ENCODE measurements at places on chromosomes 6 and 20.

DNA sequence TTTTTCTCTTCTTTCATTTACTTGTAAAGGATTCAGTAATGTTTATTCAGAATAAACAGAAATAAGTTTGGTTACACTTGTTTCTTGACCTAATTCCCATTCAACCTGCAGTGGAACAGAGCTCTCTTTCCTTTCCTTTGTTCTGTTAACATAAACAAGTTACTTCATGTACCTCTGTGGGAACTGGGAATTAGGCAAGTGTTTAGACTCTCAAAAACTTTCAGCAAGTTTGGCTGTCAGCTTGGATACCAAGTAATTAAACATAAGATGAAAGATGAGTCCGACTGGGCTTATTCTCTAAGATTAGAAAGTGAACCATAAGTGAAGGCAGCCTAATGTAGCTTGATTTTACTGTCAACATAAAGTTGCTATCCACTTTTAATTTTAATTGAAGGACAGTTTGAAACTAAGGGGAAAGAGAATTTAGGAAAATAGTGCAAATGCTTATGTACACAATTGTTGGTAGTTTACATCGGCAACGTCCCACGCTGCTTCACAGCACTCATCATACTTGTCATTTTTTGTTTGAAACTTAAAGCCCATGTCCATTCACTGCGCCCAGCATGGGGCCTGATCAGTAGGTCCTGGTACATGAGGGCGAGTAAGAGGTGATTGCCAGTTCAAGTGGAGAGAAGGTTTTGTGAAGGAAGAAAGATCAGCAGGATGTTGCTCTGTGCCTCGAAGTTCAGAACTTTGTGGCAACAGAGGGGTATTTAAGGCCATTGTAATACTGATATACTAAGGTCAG, 113.0 kb downstream of the PLEKHG1 start:
- no peak for DNase-seq

GRCh38 chr20:36461600-36462439, 79.5 kb upstream of the MYL9 start:
- DNase-seq = peak; percentile 59

- DNase-seq = no peak
Observed at GRCh38 chr20:57548177-57549058, 12.5 kb upstream of the PCK1 start.

GRCh38 chr6:90397929-90398674, 101.5 kb upstream of the BACH2 start:
- no peak for DNase-seq

GRCh38 chr6:31422587-31422986, 19.2 kb downstream of the MICA start:
- no peak for DNase-seq

- DNase-seq = no peak
Observed at GRCh38 chr6:38571721-38572120, 68.0 kb downstream of the BTBD9 start.

- DNase-seq = no peak
Observed at GRCh38 chr20:44040202-44040915, 125.7 kb downstream of the TOX2 start.

DNA sequence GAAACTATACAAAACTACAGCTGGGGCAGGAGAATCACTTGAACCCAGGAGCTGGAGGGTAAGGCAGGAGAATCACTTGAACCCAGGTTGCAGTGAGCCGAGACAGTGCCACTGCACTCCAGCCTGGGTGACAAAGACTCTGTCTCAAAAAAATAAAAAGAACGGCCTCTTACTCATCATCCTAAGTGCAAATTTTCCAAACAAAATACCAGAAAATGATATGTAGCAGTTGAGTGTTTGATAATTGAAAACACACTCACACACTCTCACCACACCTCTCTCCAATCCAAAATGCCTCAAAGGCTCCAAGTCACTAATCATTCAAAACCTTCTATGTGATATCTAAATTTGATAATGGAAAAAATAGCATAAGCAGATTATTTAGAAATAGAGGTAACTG, 198.6 kb upstream of the SHLD1 start:
- DNase-seq = no peak

DNA sequence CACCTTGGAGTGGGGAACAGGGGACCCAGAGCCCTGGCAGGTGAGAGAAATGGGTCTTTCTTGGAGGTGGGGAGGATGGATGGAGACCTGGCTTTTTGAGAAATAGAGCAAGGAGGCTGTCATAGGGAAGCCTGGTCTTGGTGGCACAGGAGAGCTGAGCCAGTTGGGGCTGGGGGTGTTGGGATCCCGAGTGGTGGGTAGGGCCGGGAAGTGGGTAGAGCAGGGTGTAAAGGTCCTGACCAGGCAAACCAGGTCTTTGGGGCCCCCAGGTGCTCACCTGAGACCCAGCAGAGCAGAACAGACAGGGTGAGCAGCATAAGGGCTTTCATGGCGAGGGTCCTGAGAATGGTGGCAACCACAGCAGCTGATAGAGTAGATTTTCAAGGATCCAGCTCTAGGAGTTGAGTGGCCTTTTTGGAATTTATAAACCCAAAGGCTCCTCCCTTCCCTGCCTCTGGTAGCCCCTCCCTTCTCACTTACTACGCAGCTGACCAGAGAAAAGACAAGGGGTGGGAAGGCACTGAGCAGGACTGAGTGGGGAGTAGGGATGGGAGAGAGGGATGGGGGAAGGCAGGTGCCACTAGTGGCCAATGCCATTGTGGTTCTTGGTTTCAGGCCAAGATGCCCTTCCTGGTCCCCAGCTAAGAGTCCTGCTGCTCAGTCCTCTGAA, at the start of gene LY6G6C:
Gene LY6G6C (minus strand): TSS at position 396 of the 670 bp plus-strand sequence. CDS start 67 bp downstream, at position 329.
- DNase-seq = no peak

- peak; percentile 12 for DNase-seq
Observed at GRCh38 chr6:75147512-75147911, 58.3 kb downstream of the COL12A1 start.

DNA sequence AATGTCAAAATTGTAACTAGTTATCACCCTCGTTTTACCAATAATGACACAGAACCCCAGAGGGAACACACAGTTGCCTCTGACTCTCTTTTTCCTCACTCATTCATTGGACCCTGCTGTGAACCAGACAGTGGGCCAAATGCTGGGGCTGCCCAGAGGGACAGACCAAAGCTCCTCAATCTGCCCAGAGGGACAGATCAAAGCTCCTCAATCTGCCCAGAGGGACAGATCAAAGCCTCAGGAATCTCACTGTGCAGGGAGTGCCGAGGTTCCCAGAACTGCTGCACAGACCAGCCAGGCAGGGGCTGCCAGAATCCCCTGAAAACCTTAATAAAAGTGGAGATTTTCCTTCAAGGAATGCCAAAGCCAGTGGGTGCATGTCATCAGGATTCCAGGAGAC, 179.1 kb downstream of the SOD2 start:
- no peak for DNase-seq

- no peak for DNase-seq
Observed at GRCh38 chr6:33116841-33117711, 41.3 kb downstream of the HLA-DPB1 start.

DNA sequence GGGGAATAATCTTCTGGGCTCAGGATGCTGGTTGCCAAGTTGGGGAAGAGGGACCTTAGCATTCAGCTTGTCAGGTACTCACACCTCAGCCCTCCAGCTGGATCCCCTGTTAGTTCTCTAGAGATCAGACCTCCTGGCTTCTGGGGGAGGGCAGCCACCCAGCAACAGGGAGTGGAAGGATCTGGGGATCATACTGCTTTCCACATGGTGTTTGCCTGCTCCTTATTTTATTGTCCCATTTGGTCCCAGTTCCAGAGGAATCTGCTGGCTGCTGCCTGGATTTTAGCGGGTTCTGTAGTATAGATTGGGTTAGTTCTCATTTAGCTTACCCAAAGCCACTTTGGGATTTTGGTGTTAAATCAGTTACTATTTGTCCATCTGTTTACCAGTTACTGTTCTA, 29.3 kb downstream of the KAT14 start:
- no peak for DNase-seq

GRCh38 chr6:43013097-43013842, 476 bp downstream of the MEA1 start:
- no peak for DNase-seq

DNA sequence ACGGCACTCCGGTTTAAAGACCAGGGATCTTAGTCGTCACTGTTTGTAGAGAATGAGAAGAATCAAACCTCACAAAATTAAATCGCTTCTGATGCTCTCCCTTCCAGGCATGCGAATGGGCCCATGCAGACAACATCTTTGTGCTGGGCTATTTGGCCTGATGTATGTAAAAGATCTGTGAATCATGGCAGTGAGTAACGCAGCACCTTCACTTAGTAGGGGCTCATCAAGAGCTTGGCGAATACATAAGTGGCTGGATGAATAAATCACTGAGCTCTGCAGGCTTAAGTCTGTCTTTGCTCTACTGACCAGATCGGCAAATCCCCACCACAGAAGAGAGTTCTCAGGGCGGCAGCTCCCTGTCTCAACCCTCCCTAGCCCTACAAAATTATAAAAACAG, 44.8 kb upstream of the AFDN start:
- DNase-seq = no peak

DNA sequence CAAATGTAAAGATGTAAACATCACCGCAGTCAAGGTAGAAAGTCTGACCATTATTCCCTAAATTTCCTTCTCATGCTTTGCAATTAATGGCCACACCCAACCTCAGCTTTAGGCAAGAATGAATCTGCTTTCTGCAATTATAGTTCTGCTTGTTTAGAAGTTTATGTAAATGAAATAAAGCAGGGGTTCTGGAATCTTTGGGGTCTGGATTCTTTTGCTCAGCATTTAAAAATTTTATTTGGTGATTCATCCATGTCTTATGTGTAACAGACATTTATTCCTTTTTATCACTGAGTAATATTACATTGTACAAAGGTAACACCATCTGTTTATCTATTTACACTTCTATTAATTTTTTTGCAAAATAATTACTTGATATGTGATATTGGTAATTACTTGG, 613.6 kb downstream of the UTRN start:
- DNase-seq = no peak
